ENCODE measurements at places on chromosomes 2 and 18.

GRCh38 chr2:228801451-228801850 is 469.6 kb downstream of the PID1 start:
- no peak for DNase-seq

DNA sequence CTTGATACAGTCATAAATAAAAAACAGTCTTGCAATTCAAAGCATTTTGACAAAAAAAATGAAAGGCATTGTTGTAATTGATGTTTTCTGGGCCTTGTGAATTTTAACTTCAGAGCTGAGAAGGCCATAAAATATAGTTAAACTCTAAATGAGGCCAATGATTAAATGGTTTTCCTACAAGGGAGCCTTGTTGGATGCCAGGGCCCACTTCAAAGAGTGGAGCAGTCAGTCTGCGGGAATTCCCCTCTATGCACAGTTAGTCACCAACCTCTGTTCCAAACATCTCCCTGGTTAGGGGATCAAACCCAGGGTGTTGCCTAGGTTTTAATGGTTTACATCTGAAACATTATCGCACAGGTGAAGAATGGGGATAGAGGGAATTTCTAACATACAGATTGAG is 143.4 kb downstream of the NCKAP5 start:
- no peak for DNase-seq

DNA sequence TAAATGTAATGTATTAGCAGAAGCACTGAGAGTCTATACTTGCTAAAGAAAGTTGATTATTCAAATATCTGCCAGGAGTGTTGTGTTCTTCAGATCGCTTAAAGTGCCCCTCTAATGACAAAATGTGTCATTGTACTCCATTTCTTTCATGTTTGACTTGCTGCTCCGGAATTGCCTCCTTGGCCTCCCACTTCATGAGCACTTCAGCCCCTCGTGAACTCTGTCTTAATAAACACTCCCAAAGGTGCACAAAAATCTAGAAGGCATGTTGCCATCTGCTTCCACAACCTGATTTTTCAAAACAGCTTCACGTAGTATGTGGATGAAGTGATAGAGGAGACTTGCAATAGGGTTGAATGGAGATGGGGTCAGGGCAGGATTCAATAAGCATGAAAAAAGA is 396.1 kb downstream of the TDRD15 start:
- DNase-seq, result no peak

- DNase-seq, result no peak
Observed at GRCh38 chr18:57811477-57812125, 8.5 kb upstream of the ATP8B1 start.

DNA sequence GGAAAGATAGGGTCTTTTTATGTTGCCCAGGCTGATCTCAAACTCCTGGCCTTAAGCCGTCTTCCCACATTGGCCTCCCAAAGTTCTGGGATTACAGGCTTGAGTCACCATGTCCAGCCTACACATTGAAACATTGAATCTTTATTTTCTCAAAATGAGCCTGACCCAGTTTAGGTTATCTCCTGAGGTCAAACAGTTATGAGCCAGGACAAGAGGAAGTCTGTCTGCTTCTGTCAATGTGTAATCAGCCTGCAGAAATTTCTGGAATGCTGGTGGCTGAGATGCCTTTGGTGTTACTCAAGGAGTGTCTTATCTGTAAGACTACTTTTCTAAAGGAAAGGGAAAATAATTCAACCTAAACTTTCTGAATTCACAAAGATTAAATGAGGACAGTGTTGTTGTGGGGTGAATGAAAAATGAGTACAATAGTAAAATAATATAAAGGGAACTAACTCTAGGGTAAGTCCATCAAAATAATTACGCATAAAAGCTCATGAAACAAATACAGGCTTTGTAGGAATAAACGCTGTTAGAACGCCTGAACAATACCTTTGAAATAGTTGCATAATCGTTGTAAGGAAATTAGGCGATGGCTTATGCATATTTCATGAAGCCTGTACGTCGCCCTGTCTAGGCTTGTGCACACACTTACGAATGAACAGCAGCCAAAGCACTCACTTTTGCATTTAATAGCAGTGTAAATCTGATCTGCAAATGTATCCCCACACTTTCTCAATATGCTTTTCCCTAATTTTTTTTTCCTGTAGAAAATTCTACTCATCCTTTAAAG is 260.8 kb downstream of the RDH14 start:
- DNase-seq, result no peak

DNA sequence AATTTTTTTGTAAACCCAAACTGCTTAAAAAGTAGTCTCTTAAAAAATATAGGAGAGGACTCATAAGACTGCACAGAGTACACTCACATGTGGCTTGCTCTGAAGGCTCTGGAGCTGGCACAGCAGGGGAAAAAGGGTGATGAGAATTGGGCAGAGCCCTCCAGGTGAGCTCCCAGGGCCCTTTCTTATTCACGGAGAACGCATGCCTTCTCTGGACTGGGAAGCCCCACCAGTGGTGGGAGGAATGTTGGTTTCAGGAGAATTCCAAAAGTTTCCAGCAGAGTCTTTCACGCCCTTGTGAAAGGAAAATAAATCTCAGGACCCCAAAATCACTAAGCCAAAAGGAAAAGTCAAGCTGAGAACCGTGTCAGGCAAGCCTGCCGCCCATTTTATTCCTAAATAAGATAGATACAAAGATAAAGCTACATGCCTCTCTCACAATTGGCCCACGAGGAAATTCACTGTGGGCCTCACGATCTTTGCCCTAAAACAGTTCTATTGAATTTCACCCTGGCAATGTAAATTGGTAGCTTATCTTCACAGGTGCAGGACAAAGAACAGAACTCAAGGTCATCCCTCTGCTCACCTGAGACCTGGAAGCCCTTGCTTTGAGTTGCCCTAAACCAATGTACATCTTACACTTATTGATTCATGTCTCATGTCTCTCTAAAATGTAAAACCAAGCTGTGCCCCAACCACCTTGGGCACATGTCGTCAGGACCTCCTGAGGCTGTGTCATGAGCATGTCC is 15.5 kb upstream of the MC5R start:
- no peak for DNase-seq

GRCh38 chr2:56357655-56358295 is 174.0 kb downstream of the CCDC85A start:
- no peak for DNase-seq
